Activated CD4-positive, CD25-positive, alpha-beta regulatory T cell treated with anti-CD3 and anti-CD28 coated beads, Interleukin-2, amount 50 U/mL, for 72 hours (primary cell): ENCODE measurements at places on chromosomes 5 and 9.

- DNase-seq: no peak
These were observed 24.4 kb upstream of the VDAC1 start for GRCh38 chr5:134029156-134029555.

- DNase-seq: no peak
These were observed 277.6 kb upstream of the TNC start for GRCh38 chr9:115395511-115396021.

DNA sequence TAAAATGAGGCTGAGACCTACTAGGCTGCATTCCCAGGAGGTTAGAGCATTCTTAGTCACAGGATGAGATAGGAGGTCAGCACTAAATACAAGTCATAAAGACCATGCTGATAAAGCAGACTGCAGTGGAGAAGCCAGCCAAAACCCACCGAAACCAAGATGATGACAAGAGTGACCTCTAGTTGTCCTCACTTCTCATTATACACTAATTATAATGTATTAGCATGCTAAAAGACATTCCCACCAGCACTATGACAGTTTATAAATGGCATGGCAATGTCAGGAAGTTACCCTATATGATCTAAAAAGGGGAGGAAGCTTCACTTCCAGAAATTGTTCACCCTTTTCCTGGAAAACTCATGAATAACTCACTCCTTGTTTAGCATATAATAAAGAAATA lies 88.6 kb downstream of the PLPPR1 start:
- no peak for DNase-seq

- no peak for DNase-seq
These were observed 133.2 kb downstream of the PIP5K1B start for GRCh38 chr9:68838245-68838644.

DNA sequence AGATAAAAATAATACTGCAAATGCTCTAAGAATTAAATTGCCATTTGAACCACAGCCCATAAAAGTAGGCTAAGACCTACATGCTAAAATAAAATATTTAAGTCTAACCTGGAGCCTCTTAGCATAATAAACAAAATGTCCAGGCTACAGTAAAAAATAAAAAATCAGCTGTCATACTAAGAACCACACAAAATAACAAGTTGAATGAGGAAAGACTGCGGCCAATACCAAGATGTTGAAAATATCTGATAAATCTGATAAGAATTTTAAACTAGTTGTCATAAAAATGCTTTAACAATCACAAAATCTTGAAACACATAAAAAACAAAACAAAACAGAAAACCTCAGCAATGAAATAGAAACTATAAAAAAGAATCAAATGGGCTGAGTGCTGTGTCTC lies 336.9 kb upstream of the MSX2 start:
- no peak for DNase-seq

DNA sequence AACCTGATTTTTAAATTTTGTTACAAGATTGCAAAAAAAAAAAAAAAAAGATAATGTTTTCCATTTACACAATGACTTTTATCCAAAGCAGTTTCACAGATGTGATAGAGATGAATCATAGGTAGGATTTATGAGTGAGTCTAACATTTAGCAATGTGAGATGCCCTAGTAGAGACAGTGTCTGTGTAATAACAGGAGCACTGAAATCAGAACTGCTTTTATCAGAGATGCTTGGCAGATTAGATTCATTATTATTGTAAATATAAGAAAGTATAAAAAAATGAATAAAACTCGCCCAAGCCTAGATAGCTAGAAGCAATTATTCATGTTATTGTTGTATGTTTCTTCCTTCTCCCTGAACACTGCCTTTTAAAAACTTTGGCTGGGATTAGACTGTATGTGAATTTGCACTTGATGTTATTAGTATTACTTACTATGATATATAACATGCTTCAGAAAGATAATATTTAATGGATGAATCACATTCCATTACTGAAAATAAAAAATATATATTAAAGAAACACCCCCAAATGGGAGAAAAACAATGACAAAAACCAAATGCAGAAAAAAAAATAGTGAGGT lies 567.3 kb upstream of the KLF4 start:
- no peak for DNase-seq

DNA sequence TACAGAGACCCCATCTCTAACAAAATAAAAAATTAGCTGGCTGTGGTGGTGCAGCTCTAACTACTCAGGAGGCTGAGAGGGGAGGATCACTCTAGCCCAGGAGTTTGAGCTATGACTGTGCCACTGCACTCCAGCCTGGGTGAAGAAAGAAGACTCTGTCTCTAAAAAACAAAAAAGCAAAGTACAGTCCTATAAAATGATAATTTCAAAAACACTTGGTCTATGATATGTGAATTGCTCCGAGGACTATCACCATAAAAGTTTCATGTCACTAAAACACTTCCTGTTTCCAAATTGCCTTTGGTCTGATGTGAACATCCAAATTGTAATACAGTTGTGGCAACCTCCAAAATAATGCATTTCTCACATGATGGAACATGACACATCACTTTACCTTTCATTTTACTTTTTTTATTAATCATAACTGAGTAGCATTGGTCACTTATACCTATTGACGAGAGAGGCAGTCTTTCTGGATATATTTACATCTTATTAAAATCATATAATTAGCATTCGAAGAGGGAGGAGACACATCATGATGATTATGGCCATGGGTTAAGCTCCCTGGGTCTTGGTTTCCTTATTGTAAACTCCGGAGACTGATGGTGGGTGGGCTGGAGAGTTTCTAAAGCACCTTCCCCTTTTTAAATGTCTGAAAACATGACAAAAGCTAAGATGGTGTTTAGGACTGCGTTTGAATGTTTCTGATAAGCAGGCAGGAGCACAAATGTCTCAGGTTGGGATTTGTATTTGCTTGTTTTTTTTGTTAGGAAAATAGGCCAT lies 25.8 kb upstream of the CD180 start:
- DNase-seq: no peak

DNA sequence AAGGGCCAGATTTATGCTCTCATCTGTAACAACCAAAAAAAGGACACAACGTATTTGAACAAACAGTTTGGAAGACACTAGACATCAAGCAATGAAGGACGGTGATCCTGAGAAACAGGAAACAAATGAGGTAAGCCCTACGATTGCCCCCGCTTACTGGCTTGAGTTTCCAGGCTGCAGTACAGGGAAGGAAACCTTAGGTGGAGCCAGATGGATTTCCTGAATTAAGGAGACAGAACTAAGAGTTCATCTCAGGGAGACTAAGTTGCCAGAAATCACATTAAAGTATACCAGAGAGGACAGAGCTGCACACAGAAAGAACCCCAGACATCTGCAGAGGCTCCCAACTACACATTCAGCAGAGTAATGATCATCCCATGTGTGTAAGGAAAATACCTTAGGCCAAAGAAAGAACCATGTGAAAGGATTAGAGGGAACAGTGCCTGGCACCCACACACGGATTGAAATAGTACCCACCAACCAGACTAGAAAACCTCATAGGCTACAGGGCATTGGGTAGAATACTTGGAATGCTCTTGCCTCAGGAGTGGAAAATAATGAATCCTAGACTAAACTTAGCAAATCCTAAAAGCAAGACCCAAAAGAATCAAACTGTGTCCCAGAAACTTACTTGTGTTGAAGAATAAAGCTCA lies 99.3 kb upstream of the NIPBL start:
- DNase-seq: no peak

DNA sequence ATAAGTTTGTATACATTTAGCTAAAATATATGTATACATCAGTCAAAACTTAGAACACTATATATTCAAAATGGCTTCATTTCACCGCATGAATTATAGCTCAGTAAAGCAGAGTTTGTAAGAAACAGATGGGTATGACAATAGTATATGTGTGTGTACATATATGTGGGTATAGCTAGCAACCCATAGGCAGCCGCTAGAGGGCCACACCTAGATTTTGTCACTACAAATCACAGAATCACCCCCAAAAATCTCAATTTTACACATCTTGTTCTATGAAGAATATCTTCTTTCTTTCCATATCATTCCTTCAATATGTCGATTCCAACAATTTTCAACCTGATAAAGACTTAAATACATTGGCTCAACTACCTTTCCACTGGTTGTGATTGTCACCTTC lies 357.8 kb upstream of the CCNG1 start:
- DNase-seq: no peak

- DNase-seq: no peak
These were observed 11.9 kb upstream of the NR4A3 start for GRCh38 chr9:99809586-99810319.

- DNase-seq: no peak
These were observed 596.0 kb upstream of the ADAMTS16 start for GRCh38 chr5:4544049-4544670.

GRCh38 chr9:136777359-136777758 lies 13.0 kb upstream of the LCN15 start:
- DNase-seq: no peak

DNA sequence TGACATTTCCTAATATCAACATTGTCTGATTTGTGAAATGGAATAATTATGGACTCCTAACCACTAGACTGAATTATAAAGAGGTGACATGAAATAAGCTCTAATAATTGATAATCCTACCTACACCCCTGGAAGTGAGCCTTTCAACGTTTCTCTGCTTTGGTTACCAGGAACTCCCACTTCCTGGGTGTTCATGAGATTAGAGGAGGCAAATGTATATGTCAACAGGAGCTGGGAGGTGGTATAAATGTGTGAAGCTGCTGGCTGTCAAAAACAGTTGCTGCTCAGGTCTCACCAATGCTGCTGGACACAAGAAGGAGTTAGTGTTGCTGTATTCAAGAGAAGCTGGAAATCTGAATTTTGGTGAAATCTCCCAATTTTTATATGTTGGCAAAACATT lies 96.8 kb downstream of the CAMK4 start:
- DNase-seq: no peak

- DNase-seq: no peak
These were observed 25.2 kb upstream of the TNIP1 start for GRCh38 chr5:151106043-151106442.

DNA sequence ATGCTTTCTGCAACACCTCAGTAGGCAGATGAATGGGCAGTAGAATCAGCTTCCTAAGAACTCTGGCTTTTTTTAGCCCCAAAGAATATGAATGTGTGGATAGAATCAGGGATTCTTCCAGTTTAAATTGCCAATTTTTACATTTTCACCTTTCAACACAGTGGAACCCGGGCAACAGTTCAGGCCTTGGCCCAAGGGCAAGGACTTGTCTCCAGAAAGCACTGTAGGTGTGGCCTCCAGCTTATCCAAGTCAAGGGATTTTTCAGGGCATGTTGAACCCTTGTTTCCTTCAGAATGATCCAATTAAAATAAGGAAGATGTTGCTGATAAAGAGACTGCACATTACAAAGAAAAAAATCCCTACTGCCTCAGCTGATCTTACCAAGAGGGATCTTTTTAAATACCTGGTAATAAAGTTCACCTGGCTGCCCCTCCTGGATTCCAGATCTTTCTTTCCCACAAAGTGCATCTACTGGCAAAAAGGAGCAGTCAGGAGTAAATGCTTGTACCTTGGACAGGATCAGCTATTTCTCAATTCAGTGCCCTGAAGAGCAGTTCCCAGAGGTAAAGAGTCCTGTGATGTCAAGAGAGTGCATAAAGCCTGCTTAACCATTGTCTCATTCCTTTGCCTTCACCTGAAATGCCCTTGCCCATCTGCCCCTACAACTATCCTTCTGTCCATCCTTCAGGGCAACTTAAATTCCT lies 80.1 kb upstream of the PLPP6 start:
- DNase-seq: no peak

DNA sequence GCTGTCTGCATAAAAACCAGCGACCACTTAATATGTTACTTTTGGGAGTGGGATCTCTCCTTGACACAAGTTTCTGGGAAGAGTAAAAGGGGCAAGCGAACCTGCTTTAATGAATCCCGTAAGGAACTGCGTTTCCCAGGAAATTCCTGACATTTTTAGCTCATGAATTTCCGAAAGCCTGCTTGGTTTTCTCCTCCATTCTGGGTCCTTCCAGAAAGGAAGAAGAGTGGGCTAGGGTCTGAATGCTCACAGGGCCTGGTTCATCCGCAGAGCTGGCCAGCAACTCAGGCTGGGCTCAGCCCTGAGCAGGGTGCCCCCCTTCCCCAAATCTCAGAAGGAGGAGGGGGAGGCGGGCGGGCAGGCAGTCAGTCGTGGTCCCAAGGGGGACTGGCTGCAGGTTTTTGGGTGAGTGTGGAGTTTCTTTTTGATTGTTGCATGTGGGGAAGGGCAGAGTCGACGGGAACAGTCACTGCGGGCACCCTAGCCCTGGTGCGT lies 1.2 kb upstream of the PURA start:
- no peak for DNase-seq

GRCh38 chr5:99715921-99716320 lies 787.1 kb upstream of the CHD1 start:
- no peak for DNase-seq

DNA sequence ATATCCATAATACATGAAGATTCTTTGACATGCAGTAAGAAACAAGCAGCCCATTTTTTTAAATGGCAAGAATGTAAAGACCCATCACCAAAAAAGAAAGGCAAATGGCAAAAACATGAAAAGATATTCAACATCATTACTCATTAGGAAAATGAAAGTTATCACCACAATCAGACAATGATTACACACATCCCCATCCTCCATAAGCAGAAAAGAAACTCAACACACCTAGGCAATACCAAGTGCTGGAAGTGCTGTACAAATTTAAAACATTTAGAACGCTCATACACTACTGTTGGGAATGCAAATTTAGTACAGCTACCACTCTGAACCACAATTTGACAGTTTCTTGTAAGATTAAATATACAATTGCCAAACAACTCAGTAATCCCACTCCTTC lies 466.7 kb downstream of the ACTL7B start:
- no peak for DNase-seq

GRCh38 chr5:179762079-179762780 lies 29.6 kb downstream of the MAML1 start:
- DNase-seq: no peak

DNA sequence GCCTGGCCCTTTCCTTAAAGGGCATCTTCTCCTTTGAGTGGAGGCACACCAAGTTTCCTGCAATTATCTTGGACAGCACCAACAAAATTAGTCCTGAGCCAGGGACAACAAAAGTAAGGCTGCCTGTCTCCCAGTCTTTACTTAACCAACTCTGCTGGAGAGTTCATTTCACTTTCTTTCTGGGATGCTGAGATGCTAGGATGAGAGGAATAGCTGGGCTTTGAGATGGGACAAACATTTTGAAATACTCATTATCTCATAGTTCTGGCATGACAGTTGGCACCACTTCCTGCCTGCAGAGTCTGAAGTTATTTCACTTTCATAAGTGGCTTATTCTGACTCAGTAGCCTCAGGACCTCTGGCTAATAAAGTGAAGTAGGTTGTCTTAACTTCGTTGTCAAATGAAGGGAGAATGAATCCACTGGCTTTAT lies 157.0 kb downstream of the C9orf152 start:
- no peak for DNase-seq

- DNase-seq: no peak
These were observed 57.0 kb upstream of the RNF180 start for GRCh38 chr5:64108674-64109073.
